ENCODE measurements at places on chromosomes 1 and 21.
A peak's percentile ranks its signal among the peaks of the same experiment; 100 is the strongest.

- peaks cover 56% of the 10 kb centered on the region for H3K4me1 ChIP-seq
- peaks cover 9% of the 10 kb centered on the region for H3K36me3 ChIP-seq
- peak; percentile 88 for DNase-seq
- H3K27ac ChIP-seq = peak overlapping the region; percentile 91
- no peak overlapping the region for H3K4me3 ChIP-seq
Measured at GRCh38 chr1:21919520-21919919, 17.6 kb downstream of the HSPG2 start.

DNA sequence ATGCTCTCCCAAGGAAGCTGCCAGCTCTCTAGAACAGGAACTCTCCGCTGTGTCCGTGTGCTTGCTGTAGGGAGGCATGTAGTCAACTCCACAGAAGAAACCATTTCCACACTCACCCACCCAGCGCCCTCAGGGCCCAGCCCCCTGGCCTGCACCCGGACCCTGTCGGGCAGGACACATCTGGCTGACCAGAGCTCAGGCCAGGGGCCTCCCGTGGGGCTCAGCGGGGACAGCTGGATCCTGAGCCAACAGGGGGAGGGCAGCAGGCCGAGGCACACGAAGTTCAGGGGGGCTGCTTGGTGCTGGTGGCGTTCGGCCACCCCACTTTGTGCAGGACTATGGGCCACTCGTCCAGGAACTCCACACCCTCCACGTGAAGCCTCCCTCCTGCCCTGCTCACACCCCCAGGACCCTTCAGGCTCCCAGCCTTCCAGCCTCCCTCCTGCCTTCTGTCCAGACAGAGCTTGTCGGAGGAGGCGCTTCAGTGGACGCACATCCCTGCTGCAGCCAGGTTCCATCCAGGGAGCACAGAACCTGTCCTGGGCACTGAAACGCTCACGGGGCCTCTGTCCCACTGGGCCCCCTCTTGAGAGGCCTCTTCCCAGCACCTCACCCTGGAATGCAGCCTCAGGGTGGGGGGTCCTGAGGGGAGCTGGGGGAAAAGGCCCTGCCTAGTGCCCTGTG is 15.0 kb upstream of the FAAP20 start:
- H3K4me3 ChIP-seq = no peak overlapping the region
- no peaks in the 10 kb centered on the region for H3K27me3 ChIP-seq
- peak overlapping the region; percentile 11 for H3K27ac ChIP-seq
- DNase-seq = no peak
- no peaks in the 10 kb centered on the region for H3K36me3 ChIP-seq

- H3K4me3 ChIP-seq = no peak overlapping the region
- peaks cover 8% of the 10 kb centered on the region for H3K4me1 ChIP-seq
Measured at GRCh38 chr1:59354709-59355337, 57.9 kb downstream of the FGGY start.

GRCh38 chr1:24301785-24302175 is 17.4 kb upstream of the GRHL3 start:
- no peak overlapping the region for H3K27ac ChIP-seq
- H3K4me3 ChIP-seq = no peak overlapping the region
- DNase-seq = no peak
- H3K36me3 ChIP-seq = no peaks in the 10 kb centered on the region
- peaks cover 6% of the 10 kb centered on the region for H3K27me3 ChIP-seq

DNA sequence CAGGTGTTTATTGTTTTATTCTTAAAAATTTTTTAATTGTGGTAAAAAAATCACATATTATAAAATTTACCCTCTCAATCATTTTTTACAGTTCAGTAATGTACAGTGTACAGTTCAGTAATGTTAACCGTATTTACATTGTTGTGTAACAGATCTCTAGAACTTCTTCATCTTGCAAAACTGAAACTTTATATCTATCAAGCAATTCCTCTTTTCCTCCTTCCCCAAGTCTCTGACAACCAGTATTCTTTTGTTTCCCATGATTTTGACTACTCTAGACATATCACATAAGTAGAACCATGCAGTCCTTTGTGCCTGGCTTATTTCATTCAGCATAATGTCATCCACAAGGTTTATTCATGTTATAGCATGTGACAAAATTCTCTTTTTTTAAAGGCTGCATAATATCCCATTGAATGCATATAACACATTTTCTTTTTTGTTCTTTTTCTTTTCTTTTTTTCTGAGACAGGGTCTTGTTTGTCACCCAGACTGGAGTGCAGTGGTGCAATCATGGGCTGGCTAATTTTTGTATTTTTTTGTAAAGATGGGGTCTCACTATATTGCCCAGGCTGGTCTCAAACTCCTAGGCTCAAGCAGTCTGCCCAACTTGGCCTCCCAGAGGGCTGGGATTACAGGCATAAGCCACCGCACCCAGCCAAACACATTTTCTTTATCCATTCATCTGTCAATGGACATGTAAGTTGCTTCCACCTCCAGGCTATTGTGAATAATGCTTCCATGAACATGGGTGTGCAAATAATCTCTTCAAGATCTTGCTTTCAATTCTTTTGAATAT is 17.2 kb upstream of the RCSD1 start:
- DNase-seq = no peak
- peaks cover 4% of the 10 kb centered on the region for H3K4me1 ChIP-seq
- peaks cover 3% of the 10 kb centered on the region for H3K27me3 ChIP-seq
